Activated CD4-positive, alpha-beta memory T cell treated with anti-CD3 and anti-CD28 coated beads, Interleukin-2, amount 10 ng/mL, durations not matched to agents 7 days and 5 days (primary cell): ENCODE measurements at places on chromosomes 13 and 19. TPM values are rescaled to one million over a fixed set of nuclear protein-coding genes. Genes with fewer than 3 reads are reported as not detected.
A peak's percentile ranks its signal among the peaks of the same experiment; 100 is the strongest.

GRCh38 chr13:41259875-41260501 lies 3.4 kb downstream of the MTRF1 start:
- no peak for DNase-seq

DNA sequence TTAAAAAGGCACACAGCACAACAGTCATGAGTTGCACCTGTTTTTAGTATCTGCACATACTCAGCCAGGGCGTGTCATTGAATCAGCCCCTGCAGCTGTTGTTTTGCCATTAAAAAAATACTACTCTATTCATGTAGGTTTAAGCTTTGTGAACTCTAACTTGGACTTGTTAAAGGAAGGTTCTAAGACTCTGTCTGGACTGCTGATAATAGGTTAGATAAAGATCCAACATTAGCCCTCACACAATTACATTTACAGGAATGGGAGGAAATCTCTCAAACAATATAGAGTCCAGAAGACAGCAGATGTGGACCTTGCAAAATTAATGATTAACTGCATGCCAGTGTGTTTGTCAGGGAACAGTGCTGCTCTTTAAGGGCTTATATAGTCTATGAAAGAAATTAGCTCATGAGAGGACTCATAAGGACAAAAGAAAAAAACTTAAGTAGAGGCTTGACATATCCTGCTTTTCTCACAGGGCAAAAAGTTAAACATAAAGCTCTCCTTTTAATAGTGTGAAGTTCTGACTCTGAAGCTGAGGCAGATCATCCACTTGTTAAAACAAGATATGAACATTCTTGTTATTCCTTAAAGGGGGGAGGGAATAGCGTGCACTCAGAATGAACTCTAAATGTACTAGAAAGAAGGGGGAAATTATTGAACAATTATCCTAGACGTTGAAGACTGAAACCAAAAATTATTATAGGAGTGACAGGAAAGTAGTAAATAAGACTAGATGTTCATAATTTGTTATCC lies 243.6 kb downstream of the NDFIP2 start:
- DNase-seq = no peak

DNA sequence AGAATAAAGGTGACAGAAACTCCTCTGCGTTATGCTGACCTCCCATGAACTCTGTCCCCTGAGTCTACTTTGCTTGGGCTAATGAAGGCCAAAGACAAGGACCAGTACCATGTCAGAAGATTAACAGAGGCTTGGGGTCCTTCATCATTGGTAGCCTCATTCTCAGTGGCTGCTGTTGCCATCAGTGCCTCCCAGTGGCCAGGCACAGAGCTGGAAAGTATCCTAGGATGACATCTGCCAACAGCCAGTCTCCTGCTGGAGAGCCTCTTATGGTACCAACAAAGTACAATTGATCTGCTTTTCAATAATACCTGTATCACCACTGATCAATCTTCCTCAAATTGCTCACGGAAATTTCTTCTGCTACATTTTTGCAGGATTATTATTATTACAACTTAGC lies 281.6 kb downstream of the DNAJC15 start:
- DNase-seq = no peak

DNA sequence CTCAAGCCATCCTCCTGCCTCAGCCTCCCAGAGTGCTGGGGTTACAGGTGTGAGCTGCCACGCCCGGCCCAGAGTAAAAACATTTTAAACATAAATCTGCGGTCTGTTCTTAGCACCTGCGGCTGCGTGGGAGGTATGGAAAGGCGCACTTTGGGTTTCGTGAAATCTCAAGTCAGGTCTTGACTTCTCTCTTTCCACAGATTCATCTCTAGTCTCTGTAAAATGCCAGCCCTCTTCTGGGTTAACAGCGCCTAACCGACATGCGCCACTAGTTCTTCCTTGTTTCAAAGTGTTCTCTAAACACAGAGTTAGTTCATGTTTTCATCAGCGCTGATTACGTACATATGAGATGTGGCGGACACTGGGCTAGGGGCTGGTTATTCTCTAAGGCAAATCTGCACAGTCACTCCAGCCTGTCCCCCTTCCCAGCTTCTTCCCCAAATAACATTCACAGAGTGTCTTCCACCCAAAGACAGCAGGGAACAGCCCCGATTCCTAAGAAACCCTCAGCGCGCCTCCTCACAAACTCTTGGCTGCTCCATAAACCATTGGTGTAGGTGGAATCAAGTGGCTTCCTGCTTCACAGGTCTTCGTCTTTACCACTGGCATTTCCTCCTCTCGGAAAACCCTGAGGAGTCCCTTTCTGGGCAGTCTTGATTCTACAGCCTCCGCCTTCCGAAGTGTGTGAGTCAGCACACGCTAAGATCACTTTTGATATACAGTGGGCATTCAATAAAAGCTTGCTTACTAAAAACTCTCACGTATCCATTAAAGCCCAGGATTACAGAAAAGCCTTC lies 1.4 kb downstream of the PARP4 start:
- peak; percentile 48 for DNase-seq

The FCGBP gene
- total RNA-seq = 1.4 TPM

The PRKCSH gene
- total RNA-seq = 315 TPM

- DNase-seq = peak; percentile 83
These were observed 1.4 kb downstream of the RASA3 start for GRCh38 chr13:114130837-114131582.

DNA sequence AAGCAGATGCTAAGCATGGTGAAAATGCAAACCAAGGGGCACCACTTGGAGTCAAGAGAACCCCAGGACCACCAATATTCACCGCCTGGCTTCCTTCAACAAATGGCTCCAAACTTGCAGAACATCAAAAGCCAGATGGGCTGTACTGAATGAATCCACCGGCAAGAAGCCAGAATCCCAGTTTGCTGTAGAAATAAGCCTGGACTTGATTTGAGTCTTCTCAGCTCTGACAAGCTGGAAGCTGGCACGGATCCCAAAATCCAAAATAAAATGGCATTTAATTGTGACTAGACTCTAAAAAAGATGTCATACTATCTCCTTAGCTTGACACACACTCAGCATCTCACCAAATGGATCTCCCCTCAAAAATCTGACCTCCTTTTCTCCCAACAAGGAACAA lies 11.9 kb downstream of the EFNB2 start:
- no peak for DNase-seq

DNA sequence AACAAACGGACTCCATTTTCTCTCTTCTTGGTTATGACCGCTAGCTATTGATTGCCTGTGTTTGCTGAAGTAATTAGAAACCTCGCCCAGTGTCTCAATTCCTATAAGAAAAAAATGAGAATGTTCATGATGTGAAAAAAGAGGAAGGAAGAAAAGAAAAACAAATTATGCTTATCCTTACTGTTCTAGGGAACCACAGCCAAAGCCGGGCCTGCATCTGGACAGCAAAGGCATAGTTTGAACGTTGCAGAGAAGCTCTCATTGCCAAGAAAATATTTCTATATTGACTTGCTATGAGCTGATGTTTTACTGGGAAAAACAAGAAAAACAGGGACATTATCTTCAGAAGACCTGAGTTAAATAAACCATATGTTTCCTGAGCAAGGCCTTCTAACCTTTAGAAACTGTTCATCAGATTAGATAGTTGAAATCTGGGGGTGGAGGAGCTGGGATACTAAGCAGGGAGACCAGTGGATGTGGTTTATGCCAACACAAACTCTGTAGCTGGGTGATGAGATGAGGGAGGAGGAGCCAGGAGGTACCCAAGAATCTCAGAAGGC lies 55.0 kb downstream of the EFNB2 start:
- no peak for DNase-seq

The APOC4 gene
- not detected for total RNA-seq

- no peak for DNase-seq
These were observed 233.0 kb upstream of the KLF12 start for GRCh38 chr13:74367193-74367592.

DNA sequence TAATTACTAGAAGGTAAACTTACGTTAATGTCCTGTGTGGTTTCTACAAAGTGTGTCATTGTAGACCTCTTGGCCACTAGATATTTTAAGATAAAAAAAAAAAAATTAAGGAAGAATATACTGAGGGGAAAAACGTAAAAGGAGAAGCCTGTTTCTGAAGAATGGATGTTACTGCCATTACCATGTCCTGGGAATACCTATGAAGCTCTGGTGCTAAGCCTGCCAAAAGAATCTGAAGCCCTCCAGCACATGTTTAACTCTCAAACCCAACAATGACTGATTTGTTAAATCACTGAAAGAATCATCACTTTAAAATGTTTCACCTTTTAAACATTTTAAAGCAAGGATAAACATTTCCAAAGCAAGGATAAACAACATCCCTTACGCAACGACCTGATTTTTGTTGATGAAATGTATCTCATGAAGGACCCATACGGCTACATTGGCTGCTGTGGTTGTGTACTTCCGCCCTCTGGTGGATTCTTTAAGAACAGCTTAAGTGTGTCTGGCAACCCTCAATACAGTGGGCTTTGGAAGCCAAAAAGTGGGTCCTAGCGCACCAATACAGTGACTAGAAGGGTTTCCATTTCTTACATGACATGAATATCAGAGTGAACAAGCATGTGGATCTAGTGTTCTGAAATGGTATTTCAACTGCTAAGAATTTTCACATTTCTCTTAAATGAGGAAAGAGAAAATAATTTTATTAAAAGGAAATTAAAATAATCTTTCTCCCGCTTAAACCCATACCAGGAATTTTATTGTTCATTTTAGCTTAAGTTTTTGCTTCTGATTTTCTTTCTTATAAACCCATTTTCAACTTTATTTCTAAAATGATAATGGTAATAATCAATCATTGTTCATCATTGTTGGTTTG lies 74.5 kb upstream of the RAP2A start:
- peak; percentile 50 for DNase-seq

DNA sequence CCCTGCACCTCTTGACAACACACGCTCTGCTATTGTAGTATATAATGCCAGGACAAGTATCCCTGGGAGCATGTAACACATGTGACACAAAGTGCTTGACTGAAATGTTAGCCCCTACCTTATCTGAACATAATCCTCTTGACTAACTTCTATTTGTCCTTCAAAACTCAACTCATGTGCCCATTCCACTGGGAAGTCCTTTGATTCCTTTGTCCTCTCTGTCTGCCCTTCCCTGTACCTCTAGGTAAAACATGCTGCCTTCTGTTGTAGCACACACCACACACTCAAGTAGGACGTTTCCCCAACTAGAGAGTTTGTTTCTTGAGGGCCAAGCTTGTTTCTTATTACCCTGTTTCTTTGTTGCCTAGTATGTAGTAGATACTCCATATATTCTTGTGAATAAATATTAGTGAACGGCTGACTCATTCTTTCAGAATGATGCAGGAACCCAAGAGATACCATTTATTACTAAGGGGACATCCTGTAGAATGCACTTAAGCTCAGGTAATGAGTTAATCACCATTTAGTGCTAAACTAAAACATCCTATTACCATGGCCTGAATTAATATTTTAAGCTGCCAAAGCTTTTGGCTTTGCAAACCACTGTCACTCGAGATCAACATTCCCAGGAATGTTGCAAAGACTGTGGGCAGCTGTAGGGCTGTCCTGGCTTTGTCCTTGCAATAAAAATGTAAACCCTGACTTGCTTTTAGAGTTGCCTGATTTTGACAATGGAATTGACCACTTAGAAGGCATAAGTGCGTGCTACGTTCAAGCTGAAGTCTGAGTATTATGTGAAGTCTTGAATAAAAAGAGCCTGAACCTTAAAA lies 313.4 kb downstream of the COG6 start:
- DNase-seq = no peak

The ZSCAN22 gene
- total RNA-seq = 5.7 TPM

- no peak for DNase-seq
These were observed 62.8 kb upstream of the DIAPH3 start for GRCh38 chr13:60226507-60226906.

The OR7A5 gene
- not detected for total RNA-seq

GRCh38 chr13:24217601-24218281 lies 57.2 kb downstream of the SPATA13 start:
- DNase-seq = peak; percentile 38

DNA sequence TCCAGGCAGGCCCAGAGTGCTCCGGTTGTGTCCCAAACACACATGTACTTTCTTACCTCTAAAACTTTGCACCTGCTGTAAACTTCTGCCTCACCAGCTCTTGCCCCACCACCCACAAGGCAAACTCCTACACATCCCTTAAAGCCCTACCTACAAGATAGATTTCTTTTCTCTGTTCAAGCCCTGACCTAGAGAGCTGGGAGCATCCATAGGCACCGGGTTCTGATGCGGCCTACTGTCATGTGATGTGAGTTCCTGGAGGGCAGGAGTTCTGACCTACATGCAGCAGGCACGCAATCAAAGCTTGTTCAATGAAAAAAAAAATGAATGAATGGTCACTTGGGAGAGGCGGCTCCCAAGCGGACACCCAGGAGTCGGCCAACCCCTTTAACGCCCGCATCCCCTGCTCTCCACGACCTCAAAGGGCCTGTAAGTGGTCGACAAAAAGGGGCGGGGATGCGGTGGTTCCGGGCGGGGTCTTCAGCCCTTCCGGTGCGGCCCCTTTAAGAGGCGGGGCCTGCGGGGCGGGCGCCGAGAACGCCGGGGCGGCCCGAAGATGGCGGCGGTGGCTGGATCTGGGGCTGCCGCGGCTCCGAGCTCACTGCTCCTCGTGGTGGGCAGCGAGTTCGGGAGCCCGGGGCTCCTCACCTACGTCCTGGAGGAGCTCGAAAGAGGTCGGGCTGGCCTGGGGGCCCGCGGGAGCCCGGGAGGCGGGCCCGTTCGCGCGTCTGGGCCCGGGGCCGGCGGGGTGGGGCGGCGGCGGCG lies at the start of gene MAP1S:
TSS of gene MAP1S (plus strand) at position 534 of the 765 bp plus-strand sequence. CDS start at position 557, 23 bp downstream.
- peak; percentile 73 for DNase-seq

DNA sequence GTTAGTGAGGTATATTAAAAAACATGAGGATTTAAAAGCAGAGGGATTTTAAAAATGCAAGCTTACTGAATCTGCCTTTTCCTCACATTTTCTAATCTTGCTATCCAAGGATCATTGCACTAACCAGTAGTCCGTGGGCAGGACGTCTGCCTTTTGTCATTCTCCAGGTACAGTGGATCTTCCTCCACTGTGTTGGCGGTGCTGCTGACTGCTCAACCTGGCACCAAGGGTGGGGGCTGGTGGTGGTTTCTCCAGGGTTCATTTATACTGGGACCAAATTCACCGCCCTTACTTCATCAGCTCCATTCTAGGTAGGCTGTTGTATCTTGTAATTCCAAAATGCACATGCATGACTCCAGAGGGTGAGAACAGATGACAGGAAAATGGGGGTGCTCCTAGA lies 169.3 kb downstream of the STK24 start:
- no peak for DNase-seq

DNA sequence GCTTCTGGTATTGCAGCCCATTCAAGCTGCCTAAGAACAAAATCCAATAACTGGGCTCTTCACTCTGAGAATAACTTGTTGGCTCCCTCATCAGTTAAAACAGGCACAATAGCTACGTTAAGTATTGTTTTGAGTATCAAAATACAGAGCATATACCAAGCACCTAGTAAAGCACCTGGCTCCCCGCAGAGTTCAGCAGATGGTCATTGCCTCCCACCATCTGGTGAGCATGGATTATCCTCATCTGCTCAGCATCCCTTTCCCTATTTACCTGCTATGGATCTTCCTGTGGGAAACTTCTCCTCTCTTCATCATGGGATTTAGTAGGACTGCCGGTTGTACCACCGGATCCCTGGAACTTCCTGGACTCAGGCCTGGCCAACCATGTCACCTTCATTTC lies 199.2 kb upstream of the MAB21L1 start:
- DNase-seq = no peak
